GM23248 (cell line): ENCODE measurements at places on chromosomes 11 and 22. TPM values are rescaled to one million over a fixed set of nuclear protein-coding genes. Genes with fewer than 3 reads are reported as not detected.

DNA sequence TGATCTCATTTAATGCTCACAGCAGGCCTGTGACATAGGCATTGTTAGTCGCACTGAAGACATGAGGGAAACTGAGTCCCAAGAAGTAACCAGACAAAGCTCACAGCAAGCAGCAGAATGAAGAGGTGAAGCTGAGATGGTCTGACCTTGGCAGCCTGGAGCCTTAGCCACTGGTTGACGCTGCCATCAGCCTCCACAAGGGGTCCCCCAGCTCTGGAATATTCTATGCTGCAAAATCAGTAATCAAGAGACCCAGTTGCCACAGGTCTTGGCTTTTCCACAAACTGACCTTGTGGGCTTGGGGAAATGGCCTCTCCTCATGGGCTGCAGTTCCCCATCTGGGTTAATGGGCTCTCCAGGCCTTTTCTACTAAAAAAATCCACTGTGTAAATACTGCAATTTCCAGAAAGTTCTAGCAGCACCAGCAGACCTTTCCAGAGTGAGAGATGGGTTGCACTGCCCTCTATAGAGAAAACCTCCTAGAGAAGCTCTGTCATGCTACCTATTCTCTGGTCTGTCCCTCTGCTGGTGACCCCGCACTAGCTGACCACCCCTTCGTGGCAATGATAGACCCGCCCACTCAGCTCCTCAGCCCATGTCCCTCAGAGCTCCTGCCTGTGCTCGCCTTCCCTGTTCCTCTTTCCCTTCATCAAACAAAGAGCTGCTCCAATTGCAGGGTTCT is 22.6 kb upstream of the ISX start:
- peak; percentile 16 for DNase-seq
- H3K27me3 ChIP-seq = no peaks in the 10 kb centered on the region
- H3K4me3 ChIP-seq = no peak overlapping the region
- H3K36me3 ChIP-seq = no peaks in the 10 kb centered on the region

- no peaks in the 10 kb centered on the region for H3K27me3 ChIP-seq
- no peak overlapping the region for H3K4me3 ChIP-seq
- no peak overlapping the region for H3K27ac ChIP-seq
These were observed 33.4 kb upstream of the HMOX1 start for GRCh38 chr22:35347462-35347861.

DNA sequence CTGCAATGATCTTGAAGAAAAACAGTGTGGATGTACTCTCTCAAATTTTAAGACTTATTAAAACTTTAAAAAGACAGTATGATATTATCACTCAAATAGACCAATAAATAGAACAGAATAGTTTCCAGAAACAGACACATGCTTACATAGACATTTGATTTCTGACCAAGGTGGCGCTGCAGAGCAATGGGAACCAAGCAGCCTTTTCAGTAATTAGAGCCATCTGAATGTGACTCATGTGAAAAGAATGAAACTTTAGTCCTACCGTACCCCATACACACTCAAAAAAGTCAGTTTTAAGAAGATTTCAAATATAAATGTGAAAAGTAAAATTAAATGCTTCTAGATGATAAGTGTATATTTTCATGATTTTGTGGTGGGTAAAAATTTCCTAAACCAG is 74.2 kb upstream of the MS4A8 start:
- no peak overlapping the region for H3K27ac ChIP-seq
- peak; percentile 72 for DNase-seq
- no peak overlapping the region for H3K4me3 ChIP-seq
- H3K27me3 ChIP-seq = no peaks in the 10 kb centered on the region
- no peaks in the 10 kb centered on the region for H3K4me1 ChIP-seq

GRCh38 chr11:111305876-111306275 is 7.5 kb downstream of the POU2AF3 start:
- no peak for DNase-seq
- no peaks in the 10 kb centered on the region for H3K4me1 ChIP-seq
- no peaks in the 10 kb centered on the region for H3K36me3 ChIP-seq
- H3K27me3 ChIP-seq = peaks cover 60% of the 10 kb centered on the region

DUSP8 gene
- total RNA-seq = 0.11 TPM in 1 of 2 replicates, not detected in the other

DNA sequence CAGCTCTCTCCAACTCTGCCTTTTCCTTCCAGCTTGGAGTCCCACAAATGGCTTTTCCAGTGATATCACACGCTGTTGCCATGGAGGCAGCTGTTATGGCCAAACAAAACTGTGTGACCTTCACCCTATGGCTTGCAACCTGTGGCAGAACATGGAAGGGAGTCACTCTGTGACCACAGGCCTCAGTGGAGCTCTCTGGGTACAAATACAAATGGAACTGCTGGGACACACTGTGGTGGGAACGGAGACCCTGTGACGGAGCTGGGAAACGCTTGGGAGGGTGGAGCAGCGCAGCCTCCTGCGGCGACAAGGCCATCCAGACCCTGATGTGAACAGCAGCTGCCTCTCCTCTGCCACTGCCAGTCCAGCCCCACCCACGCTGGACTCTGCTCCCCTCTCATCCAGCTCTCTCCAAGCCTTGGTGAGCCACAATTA is 162.5 kb downstream of the ETS1 start:
- H3K4me3 ChIP-seq = no peak overlapping the region
- H3K36me3 ChIP-seq = no peaks in the 10 kb centered on the region
- DNase-seq = peak; percentile 63
- H3K27me3 ChIP-seq = no peaks in the 10 kb centered on the region
- no peak overlapping the region; the same call in 1 of the 2 replicates for H3K27ac ChIP-seq

- H3K4me1 ChIP-seq = peaks cover 40% of the 10 kb centered on the region
- no peak overlapping the region for H3K27ac ChIP-seq
- no peak for DNase-seq
- H3K27me3 ChIP-seq = no peaks in the 10 kb centered on the region
These were observed 271.5 kb upstream of the SESN3 start for GRCh38 chr11:95502522-95502921.

DNA sequence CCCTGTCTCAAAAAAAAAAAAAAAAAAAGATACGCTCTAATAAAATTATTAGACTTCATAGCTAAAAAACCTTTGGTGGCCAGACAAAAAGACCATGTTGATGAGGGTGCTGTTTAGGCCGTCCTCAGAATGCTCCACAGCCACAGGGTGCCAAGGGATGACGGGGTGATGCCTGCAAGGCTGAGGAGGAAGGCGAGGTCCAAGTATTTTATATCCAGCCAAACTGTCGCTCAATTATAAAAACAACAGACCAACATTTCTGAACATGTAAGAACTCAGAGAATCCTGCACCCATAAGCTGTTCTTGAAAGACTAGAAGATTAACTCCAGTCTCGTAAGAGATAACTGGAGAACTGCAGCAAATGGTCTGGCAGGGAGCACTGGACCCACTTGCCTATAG is 29.2 kb downstream of the TBX1 start:
- H3K36me3 ChIP-seq = no peaks in the 10 kb centered on the region
- H3K27me3 ChIP-seq = no peaks in the 10 kb centered on the region
- H3K4me1 ChIP-seq = no peaks in the 10 kb centered on the region
- no peak for DNase-seq
- no peak overlapping the region for H3K27ac ChIP-seq

DNA sequence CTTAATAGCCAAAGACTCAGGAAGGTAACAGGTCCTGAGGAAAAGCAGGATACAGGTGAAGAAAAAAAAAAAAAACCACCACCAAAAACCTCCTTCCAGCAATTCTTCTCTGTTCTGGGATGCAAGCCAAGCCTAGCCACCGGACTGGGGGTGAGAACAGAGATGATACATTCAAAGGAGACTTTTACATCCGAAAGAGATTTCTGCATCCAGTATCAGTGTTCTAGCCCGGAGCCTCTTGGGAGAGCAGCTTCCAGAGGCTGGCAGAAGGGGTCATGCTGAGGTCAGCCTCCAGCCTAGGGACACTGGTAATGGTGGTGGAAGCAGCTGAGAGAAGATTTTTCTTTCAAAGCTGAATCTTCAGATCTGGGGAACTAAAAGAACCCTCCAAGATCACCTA is 76.2 kb downstream of the KCNC1 start:
- no peaks in the 10 kb centered on the region for H3K36me3 ChIP-seq
- peak; percentile 39 for DNase-seq
- no peak overlapping the region for H3K27ac ChIP-seq
- no peak overlapping the region for H3K4me3 ChIP-seq
- 0 out of 2 replicates have a peak, but pooled peaks cover 8% of the 10 kb centered on the region for H3K4me1 ChIP-seq
- no peaks in the 10 kb centered on the region for H3K27me3 ChIP-seq

- H3K36me3 ChIP-seq = no peaks in the 10 kb centered on the region
- H3K4me3 ChIP-seq = peak overlapping the region; percentile 74
- 0 out of 2 replicates have a peak overlapping the region, but pooled peaks have one; percentile 17 for H3K27ac ChIP-seq
- DNase-seq = peak; percentile 97
These were observed 61.5 kb downstream of the ENDOD1 start for GRCh38 chr11:95150956-95151684.

GUCY1A2 gene
- total RNA-seq = 0.54 and 1.6 TPM in 2 replicates

DGCR8 gene
- 24.9 and 28.7 TPM in 2 replicates for total RNA-seq

GRCh38 chr22:24437741-24438328 is 10.4 kb downstream of the ADORA2A start:
- peak; percentile 60 for DNase-seq
- H3K27ac ChIP-seq = no peak overlapping the region
- H3K4me3 ChIP-seq = no peak overlapping the region
- H3K4me1 ChIP-seq = peaks cover 37% of the 10 kb centered on the region
- no peaks in the 10 kb centered on the region for H3K27me3 ChIP-seq

DNA sequence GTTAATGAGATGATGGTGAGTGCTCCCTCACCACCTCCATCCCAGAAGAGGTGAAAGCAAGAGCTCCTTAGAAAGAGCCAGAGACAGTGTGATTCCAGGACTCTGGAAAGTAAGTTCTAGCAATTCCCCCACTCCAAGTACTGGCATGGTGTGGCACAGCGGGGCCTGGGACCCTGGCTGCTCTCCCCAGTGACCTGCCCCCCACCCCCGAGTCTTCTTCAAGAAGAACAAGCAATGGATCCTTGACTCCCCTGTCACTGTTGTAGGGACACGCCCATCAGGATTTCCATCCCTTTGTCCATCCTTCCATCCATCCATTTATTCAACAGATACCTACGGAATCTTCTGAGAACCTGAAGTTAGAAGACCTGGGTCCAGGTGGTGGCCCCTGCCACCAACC is 44.4 kb downstream of the C11orf96 start:
- peak overlapping the region; percentile 42; the same call in 1 of the 2 replicates for H3K4me3 ChIP-seq
- H3K27me3 ChIP-seq = no peaks in the 10 kb centered on the region
- H3K4me1 ChIP-seq = peaks cover 17% of the 10 kb centered on the region
- H3K36me3 ChIP-seq = no peaks in the 10 kb centered on the region
- H3K27ac ChIP-seq = peak overlapping the region; percentile 52

- no peaks in the 10 kb centered on the region for H3K36me3 ChIP-seq
- no peaks in the 10 kb centered on the region for H3K4me1 ChIP-seq
- no peak overlapping the region for H3K4me3 ChIP-seq
- DNase-seq = no peak
- H3K27ac ChIP-seq = no peak overlapping the region
- peaks cover 31% of the 10 kb centered on the region for H3K27me3 ChIP-seq
These were observed 113.1 kb upstream of the NNMT start for GRCh38 chr11:114183044-114183511.

JOSD1 gene
- 47.0 and 51.2 TPM in 2 replicates for total RNA-seq

DNA sequence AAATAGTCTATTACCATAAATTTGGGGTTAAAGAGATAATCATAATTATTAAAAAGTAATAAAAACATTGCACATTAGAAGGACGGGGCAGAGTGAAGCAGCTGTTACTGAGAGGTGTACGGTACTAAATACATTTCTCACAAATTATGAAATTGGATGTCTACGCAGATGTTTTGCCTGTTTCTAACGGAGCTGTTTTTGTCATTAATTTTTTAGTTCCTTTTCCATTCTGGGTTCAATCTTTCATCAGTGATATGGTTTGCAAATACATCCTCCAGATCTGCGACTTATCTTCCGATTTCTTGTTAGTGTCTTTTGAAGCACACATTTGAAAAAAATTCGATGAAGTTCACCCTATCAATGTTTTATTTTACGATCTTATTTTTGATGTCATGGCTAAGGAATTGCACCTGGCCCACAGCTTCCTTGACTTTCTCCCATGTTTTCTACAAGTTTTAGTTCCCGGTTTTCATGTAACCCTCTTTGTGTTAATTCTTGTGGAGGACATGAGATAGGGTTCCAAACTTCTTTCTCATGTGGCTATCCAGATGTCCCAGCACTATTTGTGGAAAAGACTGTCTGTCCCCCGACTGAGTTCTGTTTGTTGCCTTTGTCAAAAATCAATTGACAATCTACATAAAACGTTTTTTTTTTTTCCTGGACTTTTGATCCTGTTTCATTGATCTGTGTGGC is 21.3 kb upstream of the KRTAP5-6 start:
- DNase-seq = no peak
- H3K4me1 ChIP-seq = no peaks in the 10 kb centered on the region

IGSF9B gene
- 0.51 TPM in 1 of 2 replicates, not detected in the other for total RNA-seq

GRCh38 chr22:22681221-22681739 is 36.9 kb downstream of the GGTLC2 start:
- H3K36me3 ChIP-seq = no peaks in the 10 kb centered on the region
- peaks cover 8% of the 10 kb centered on the region for H3K4me1 ChIP-seq
- DNase-seq = peak; percentile 51
- peaks cover 13% of the 10 kb centered on the region; the same call in 1 of the 2 replicates for H3K27me3 ChIP-seq

OR8G5 gene
- not detected in 2 replicates for total RNA-seq

DNA sequence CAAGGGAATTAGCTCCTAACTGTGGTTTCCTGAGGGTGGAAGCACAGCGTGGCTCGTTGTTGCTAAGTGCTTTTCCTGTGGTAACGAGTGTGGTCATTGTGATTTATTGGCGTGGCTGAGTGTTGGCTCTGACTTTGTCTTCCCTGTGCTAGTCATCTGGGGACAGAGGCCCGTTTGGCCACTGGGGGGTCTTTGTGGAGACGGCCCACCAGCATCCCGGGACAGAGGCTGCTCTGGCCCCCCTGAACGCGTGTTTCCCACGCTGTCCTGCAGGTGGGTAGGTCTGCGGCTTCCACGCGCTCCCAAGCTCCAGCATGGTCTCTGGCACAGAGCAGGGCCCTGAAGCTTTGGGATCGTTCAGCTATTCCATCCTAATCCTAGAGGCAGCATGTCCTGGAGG is 1040.0 kb downstream of the TBC1D22A start:
- no peak overlapping the region for H3K27ac ChIP-seq
- H3K4me3 ChIP-seq = no peak overlapping the region
- DNase-seq = no peak

- 0 out of 2 replicates have a peak, but pooled peaks cover 4% of the 10 kb centered on the region for H3K4me1 ChIP-seq
- H3K27ac ChIP-seq = no peak overlapping the region
- DNase-seq = no peak
- 0 out of 2 replicates have a peak, but pooled peaks cover 4% of the 10 kb centered on the region for H3K27me3 ChIP-seq
These were observed 12.8 kb downstream of the ETS1 start for GRCh38 chr11:128574576-128575011.

FIBIN gene
- 45.3 and 48.1 TPM in 2 replicates for total RNA-seq

DNA sequence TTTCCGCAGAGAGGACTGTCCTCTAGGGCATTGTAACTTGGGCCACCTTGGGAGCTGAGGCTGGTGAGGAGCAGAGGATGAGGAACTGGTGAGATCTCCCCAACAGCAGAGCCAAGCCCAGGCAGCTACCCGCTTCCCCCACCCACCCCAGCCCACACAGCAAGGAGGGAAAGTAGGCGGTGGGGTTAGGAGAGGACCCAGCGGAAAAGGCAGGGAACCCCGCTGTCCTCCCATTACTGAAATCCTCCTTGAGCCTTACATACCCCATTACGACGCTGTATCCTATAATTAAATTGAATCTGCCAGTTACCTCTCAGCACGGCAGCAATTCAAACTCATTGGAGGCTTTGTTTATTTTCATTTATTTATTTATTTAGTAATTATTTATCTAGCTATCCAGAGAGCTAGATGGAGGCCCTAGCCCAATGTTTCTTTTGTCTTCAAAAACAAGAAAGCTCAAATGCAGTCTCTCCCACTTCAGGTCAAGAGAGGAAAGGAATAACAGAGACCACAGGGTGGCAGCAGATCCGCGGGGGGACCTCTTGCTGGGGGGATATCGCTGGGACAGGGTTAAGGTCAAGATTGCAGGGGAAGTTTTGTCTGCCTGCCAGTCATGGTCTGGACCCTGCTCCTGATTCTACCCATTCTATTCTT is 218.0 kb downstream of the ST3GAL4 start:
- no peak for DNase-seq
- no peaks in the 10 kb centered on the region for H3K4me1 ChIP-seq
- no peaks in the 10 kb centered on the region for H3K27me3 ChIP-seq
- H3K27ac ChIP-seq = no peak overlapping the region

TPBGL gene
- total RNA-seq = not detected in 2 replicates
